H1 (cell line): ENCODE measurements at places on chromosomes 6 and 20. TPM values are rescaled to one million over a fixed set of nuclear protein-coding genes. Genes with fewer than 3 reads are reported as not detected.

The SLC17A3 gene
- not detected in 2 replicates for total RNA-seq

The C2 gene
- 0.26 and 0.61 TPM in 2 replicates for total RNA-seq

DNA sequence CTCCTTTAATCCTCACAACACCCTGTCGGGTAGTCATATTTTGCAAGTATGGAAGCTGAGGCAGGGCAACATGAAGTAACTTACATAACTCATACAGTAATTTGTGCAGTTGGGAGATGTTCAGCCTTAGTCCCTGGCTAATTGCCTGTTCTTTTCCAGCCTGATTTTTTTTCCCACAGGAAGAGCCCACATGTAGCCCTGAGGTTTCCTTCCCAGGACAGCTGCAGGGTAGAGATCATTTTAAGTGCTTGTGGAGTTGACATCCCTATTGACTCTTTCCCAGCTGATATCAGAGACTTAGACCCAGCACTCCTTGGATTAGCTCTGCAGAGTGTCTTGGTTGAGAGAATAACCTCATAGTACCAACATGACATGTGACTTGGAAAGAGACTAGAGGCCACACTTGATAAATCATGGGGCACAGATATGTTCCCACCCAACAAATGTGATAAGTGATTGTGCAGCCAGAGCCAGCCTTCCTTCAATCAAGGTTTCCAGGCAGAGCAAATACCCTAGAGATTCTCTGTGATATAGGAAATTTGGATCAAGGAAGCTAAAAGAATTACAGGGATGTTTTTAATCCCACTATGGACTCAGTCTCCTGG, 5.0 kb upstream of the BTN2A1 start:
- no peaks in the 10 kb centered on the region for H3K36me3 ChIP-seq
- H3K27ac ChIP-seq = no peak overlapping the region
- no peaks in the 10 kb centered on the region for H3K27me3 ChIP-seq
- H3K4me3 ChIP-seq = no peak overlapping the region
- DNase-seq = no peak

DNA sequence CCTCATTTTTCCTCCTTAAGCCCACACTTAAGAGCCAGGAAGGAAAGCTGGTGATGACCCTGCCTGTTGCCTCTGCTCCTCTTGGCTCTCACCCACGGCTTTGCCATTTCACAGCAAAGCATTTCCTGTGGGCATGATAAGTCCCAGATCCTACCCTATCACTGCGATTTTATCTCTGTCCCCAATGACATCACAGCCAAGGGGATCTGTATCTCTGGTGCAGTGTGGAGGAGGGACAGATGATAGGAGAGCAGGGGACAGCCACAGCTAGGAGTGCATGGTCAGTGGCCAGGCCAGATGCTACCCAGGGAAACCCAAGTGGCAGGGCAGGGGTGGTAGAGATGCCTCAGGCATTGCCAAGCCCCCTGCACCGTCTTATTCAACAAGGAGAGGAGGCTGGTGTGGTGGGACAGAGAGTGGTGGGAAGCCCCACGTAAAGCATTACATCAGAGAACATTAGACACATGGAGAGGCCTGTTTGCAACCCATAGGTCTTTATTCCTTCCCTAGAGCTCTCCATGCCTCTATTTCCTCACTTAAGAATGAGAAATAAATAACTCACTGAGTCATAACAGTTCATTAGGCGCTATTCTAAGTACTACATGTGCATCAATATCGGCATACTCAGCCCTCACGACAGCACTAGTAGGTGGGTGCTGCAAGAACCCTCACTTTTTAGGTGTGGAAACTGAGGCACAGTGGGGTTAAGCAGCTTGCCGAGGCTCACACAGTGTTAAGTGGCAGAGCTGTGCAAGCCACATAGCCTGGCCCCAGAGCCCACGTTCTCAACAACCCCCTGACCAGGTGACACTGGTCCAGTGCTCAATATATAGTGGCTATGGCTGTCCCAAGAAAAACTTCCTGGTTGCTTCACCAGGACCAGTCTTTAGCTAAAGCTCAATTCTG, 4.6 kb downstream of the TFEB start:
- H3K27me3 ChIP-seq = peaks cover 8% of the 10 kb centered on the region
- H3K4me3 ChIP-seq = no peak overlapping the region
- peaks cover 39% of the 10 kb centered on the region for H3K4me1 ChIP-seq
- no peak for DNase-seq

GRCh38 chr6:16559071-16559470, 202.2 kb downstream of the ATXN1 start:
- no peaks in the 10 kb centered on the region for H3K27me3 ChIP-seq
- no peak overlapping the region for H3K27ac ChIP-seq
- H3K36me3 ChIP-seq = no peaks in the 10 kb centered on the region
- H3K4me3 ChIP-seq = no peak overlapping the region
- DNase-seq = no peak

DNA sequence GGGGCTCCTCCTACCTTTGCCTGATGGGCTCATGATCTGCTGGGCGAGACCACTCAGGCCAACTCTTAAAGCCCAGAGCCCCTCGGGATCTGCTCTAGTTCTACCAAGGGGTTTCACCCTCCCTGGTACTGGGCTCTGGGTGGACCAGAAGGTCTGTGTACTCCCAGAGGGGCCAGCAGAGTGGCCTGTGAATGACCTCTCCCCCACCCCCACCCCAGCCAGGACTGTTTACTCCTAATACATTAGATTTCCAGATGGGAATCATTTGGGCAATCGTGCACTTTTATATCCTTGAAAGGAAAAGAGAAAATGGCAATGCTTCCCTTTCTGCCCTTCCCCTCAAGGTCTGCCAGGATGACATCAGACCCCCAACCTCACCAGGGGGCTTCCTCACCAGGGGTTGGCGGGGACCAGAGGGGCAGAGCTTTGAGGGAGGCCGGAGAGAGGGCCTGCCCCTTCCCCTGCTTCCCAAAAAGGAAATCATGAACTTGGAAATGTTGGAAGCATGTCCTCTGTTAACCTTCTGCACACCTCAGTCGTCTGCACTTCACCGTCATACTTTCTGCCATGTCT, 37.1 kb upstream of the PMEPA1 start:
- H3K36me3 ChIP-seq = no peaks in the 10 kb centered on the region
- no peak for DNase-seq
- no peaks in the 10 kb centered on the region for H3K4me1 ChIP-seq
- H3K4me3 ChIP-seq = no peak overlapping the region
- H3K27me3 ChIP-seq = no peaks in the 10 kb centered on the region
- H3K27ac ChIP-seq = no peak overlapping the region

DNA sequence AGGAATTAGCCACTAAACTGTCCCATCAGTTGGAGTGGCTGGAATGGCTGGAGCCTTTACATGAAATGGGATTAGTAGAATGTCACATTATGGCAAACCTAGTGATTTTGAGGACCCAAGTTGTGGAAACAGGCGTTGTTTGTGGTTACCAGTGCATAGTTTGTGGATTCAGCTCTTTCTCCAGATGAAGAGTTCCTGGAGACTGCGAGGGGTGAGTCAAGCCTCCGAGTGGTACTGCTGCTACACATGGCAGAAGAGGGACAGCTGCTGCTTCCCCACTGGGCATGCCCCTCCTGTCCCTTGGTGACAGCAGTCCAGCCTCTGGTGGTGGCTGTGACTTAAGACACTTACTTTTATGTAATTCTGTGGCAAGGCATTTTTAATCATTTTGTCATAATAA, 94.2 kb upstream of the SCP2D1 start:
- no peak overlapping the region for H3K27ac ChIP-seq
- no peaks in the 10 kb centered on the region for H3K4me1 ChIP-seq
- H3K27me3 ChIP-seq = no peaks in the 10 kb centered on the region; the same call in 1 of the 2 replicates
- H3K36me3 ChIP-seq = no peaks in the 10 kb centered on the region

DNA sequence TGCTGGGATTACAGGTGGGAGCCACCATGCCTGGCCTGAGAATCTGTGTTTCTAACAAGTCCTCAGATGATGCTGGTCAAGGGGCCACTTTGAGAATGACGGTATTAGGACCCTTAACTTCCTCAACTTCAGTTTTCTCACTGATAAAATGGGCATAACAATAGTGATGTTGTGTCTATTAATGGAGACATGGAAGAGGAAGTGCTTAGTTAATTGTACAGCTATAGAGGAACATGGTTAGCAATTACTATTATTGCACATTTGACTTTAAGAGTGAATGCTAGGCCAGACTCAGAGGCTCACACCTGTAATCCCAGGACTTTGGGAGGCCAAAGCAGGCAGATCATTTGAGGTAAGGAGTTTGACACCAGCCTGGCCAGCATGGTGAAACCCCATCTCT, 12.7 kb downstream of the DPPA5 start:
- no peaks in the 10 kb centered on the region for H3K4me1 ChIP-seq
- no peak for DNase-seq
- no peaks in the 10 kb centered on the region for H3K27me3 ChIP-seq
- no peak overlapping the region for H3K27ac ChIP-seq
- no peak overlapping the region for H3K4me3 ChIP-seq

GRCh38 chr6:129472239-129472638, 237.7 kb downstream of the ARHGAP18 start:
- H3K36me3 ChIP-seq = no peaks in the 10 kb centered on the region
- H3K4me1 ChIP-seq = 0 out of 2 replicates have a peak, but pooled peaks cover 4% of the 10 kb centered on the region
- no peak for DNase-seq
- H3K27me3 ChIP-seq = no peaks in the 10 kb centered on the region
- H3K27ac ChIP-seq = no peak overlapping the region

GRCh38 chr20:6870559-6870958, 103.1 kb downstream of the BMP2 start:
- no peak overlapping the region for H3K27ac ChIP-seq
- H3K27me3 ChIP-seq = no peaks in the 10 kb centered on the region
- H3K4me1 ChIP-seq = no peaks in the 10 kb centered on the region
- H3K36me3 ChIP-seq = no peaks in the 10 kb centered on the region
- no peak for DNase-seq
- H3K4me3 ChIP-seq = no peak overlapping the region

DNA sequence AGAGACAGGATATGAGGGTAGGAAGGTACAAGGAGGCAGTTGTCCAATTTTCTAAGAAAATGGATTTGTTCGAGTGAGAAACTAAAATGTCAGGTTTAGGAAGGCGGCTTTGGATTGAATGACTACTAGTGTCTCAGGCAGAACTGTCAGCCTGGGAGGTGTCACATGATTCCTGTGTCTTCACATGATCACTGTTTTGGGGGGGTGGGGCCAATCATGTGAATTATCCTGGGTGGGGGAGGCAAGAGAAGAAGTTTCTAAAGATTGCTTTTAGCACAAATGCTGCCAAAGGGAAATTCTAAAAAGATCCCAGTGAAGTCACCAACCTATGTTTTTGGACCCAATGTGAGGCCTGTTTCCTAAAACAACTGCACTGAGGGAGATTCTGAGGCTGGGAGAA, 2.3 kb downstream of the SIRPA start:
- no peak overlapping the region for H3K4me3 ChIP-seq
- no peak overlapping the region for H3K27ac ChIP-seq

- no peak overlapping the region for H3K27ac ChIP-seq
- no peaks in the 10 kb centered on the region for H3K27me3 ChIP-seq
- H3K36me3 ChIP-seq = no peaks in the 10 kb centered on the region
- H3K4me3 ChIP-seq = no peak overlapping the region
Measured at GRCh38 chr20:2919518-2920245, 46.4 kb downstream of the PTPRA start.

GRCh38 chr6:90095145-90095544, 200.9 kb downstream of the GJA10 start:
- H3K36me3 ChIP-seq = no peaks in the 10 kb centered on the region
- no peaks in the 10 kb centered on the region for H3K4me1 ChIP-seq
- no peaks in the 10 kb centered on the region for H3K27me3 ChIP-seq
- H3K4me3 ChIP-seq = no peak overlapping the region
- H3K27ac ChIP-seq = no peak overlapping the region
- no peak for DNase-seq

- DNase-seq = no peak
- no peak overlapping the region for H3K4me3 ChIP-seq
- H3K4me1 ChIP-seq = no peaks in the 10 kb centered on the region
- no peak overlapping the region for H3K27ac ChIP-seq
Measured at GRCh38 chr6:33757113-33757512, 10.4 kb upstream of the IP6K3 start.

DNA sequence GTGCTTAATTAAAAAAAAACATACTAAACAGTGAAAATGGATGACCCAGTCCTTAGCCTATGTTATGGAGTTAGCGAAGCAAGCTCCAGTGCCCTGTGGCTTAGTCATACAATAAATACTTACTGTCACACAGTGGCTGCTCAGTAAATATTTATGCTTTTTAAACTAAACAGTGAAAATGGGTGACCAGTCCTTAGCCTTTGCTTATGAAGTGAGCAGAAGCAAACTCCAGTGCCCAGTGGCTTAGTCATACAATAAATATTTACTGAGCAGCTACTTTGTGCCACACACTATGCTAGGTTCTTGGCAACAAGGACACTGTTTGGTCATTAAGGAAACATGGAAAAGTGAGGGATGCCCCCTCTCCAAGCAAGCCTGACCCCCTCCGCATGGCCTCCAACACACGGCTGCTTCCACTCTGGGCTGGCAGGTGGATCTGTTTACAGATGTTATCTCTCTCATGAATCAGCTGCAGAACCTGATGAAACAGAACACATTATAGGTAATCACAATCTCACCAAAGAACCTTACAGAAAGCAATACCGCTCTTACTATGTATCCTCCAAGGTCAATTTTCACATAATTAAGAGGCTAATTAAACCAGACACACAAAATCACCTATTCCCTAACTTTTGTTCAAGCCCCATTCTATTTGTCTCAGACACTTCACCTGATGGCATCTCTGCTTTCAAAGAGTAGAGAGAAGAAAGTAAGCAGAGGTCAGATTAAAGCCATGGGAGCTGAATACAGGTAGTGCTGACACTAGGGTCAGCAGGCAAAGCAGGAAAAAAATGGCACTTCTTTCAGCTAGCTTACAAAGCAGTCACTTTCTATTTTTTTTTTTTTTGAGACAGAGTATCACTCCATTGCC, 27.3 kb downstream of the CDK5RAP1 start:
- no peaks in the 10 kb centered on the region for H3K4me1 ChIP-seq
- DNase-seq = no peak
- H3K36me3 ChIP-seq = peaks cover 26% of the 10 kb centered on the region

- H3K36me3 ChIP-seq = no peaks in the 10 kb centered on the region
- H3K27me3 ChIP-seq = no peaks in the 10 kb centered on the region
- no peak overlapping the region for H3K4me3 ChIP-seq
Measured at GRCh38 chr20:18689557-18689956, 101.7 kb downstream of the DTD1 start.

- no peaks in the 10 kb centered on the region for H3K27me3 ChIP-seq
- H3K4me3 ChIP-seq = peak overlapping the region; percentile 98
- peaks cover 31% of the 10 kb centered on the region for H3K4me1 ChIP-seq
- no peak for DNase-seq
- peak overlapping the region; percentile 85 for H3K27ac ChIP-seq
Measured at GRCh38 chr20:36572701-36573102, 695 bp upstream of the TGIF2 start.
